Stomach (tissue), 19 donors: ENCODE measurements at places on chromosomes 5 and 9. TPM values are rescaled to one million over a fixed set of nuclear protein-coding genes. Genes with fewer than 3 reads are reported as not detected.

DNA sequence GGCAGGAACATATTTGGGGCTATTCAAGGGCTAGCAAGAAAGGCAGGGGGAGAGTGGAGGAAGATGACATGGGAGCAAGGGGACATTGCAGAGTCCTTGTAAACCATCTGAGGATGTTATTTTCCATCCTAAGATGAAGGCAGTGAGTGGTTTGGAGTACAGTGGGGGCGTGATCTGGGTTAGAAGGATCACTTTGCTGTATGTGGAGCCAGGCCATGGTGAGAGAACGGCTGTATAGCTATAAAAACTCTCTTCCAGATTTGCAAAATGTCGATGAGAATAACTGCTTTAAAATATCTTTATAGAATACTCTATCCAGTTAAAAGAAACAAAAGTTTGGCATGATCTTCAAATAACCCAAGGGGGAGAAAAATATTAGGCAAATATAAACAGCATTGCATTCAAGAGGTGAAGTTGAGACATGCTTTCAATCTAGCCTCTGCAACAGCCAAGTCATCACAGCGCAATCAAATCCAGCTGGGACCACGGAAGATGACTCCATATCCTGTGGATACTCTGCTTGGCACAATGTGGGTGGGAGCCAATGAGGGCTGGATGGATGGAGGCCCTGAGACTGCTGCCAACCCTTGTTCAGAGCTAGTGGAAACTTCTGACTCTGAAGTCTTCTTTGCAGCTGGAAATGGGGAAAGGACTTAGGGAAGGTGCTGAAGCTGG, 111.5 kb upstream of the BASP1 start:
- no peak for DNase-seq

- DNase-seq = no peak
Measured at GRCh38 chr9:89444925-89445765, 52.8 kb downstream of the SEMA4D start.

GRCh38 chr5:58275516-58275915, 184.4 kb downstream of the PLK2 start:
- DNase-seq = no peak

GRCh38 chr5:82641331-82642003, 363.3 kb upstream of the RPS23 start:
- DNase-seq = peak; percentile 94

GRCh38 chr9:87567001-87567400, 69.3 kb downstream of the DAPK1 start:
- peak; percentile 63 for DNase-seq

GRCh38 chr5:148842161-148842560, 15.8 kb downstream of the ADRB2 start:
- DNase-seq = no peak

GRCh38 chr9:137406876-137407589, 15.9 kb downstream of the EXD3 start:
- DNase-seq = peak; percentile 94

DNA sequence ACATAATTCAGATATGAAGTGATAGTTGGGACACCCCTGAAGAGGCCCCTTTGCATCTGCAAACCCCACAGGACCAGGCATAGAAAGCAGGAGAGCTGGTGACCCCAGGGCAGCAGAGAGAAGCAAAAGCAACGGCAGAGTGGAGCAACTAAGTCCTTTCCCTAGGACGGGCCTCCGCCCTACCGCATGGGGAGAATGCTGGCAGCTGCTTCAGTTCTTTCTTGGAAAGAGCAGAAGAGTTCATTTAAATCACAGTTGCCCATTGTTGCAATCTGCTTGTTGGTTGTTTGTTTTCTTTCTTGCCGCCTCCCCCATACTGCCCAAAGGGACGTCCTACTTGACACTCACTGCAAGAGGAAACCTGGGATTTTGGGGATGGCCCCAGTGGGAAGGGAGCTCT, 126.2 kb downstream of the ADAMTS16 start:
- no peak for DNase-seq

DNA sequence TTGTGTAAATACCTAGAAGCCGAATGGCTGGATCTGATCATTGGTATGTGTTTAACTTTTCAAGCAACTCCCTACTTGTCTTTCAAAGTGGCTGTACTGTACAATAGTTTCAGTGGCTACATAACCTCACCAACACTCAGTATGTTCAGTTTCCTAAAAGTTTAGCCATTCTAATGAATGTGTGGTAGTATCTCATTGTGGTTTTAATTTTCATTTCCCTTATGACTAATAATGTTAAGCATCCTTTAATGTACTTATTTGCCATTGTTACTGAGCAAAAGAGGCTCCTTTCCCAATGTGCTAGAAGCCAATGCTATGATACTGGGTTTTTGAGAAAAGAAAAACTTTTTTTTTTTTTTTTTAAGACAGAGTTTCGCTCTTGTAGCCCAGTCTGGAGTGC, 27.8 kb upstream of the ALDOB start:
- DNase-seq = no peak

- no peak for DNase-seq
Measured at GRCh38 chr5:73232266-73233041, 59.5 kb downstream of the TMEM174 start.

- DNase-seq = peak; percentile 61
Measured at GRCh38 chr5:149834246-149834855, 104.2 kb downstream of the PPARGC1B start.

- no peak for DNase-seq
Measured at GRCh38 chr9:69582018-69582417, 90.2 kb downstream of the APBA1 start.

- no peak for DNase-seq
Measured at GRCh38 chr5:3354606-3355005, 241.0 kb upstream of the IRX1 start.

- DNase-seq = no peak
Measured at GRCh38 chr5:146068977-146069779, 36.2 kb downstream of the PLAC8L1 start.

DNA sequence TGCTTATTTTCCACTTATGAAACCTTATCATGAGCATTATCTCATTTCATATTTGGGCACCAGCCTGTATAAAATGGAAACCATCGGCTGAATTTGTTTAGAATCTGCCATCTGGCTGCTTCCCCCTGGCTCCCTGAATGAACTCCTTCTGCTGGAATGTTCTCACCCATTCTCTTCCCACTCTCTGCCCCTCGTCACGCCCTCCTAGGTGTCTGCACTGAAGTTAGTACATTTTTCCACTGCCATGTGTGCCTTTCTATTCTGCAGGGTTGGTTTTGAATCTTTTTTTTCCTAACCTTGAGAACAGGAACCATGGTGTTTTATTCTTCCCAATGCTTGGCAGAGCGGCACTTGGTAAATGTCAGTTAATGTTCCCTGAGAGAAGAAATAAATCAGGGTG, 359.7 kb downstream of the MLLT3 start:
- DNase-seq = no peak

GRCh38 chr9:105359892-105360291, 87.9 kb upstream of the FSD1L start:
- no peak for DNase-seq

DNA sequence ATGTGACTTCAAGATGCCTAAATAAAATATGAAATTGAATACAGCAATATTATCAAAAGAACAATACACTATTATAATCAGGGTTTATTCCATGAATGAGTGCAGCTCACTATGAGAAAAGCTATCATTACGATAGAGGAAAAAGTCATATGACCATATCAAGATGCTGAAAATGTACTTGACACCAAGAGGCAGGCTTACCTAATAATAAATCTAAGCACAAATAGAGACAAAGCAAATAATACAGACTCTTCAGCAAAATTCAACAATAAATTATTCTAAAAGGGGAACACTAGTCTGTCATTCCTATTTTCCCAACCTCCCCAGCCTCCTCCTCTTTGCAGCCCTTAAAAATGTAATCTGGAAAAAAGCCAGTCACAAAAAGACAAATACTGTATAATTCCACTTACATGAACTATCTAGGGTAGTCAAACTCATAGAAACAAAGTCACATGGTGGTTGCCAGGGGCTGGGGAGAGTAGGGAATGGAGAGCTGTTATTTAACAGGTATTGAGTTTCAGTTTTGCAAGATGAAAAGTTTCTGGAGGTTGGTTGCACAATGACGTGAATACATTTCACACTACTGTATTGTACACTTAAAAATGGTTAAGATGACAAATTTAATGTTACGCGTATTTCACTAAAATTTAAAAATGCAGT, 148.4 kb downstream of the NFIB start:
- no peak for DNase-seq

DNA sequence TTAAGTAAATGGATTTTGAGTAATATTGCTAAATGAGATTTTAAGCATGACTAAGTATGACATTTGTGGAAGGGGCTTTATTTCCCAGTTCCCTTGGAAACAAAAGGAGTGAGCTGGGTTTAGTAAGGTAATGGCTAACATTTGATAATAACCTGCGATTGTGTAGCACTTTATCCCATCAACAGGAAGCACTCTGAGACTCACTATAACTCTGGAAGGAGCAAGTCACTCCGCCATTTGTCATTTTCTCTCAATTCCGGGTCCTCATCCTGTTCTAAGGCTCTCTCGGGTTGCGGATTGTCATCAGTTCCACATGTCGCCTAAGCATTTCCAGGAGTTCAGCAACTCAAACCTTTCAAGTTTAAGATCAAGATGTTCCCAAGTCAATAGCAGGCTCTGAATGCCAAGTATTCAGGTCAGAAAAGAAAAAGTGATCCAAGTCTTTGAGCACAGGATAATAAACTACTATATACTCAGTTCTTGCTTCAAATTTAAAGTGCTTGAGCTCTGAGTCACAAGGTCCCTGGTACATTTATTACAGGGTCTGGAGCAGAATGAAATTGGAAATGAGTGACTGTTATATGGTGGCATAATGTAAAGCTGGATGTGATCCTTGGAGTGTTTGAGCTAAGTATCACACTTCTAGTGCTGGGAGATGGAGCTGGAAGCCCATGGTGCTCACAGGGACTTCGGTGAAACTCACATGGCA, 39.3 kb downstream of the CAPSL start:
- no peak for DNase-seq

GRCh38 chr9:2116073-2116472, 100.9 kb downstream of the SMARCA2 start:
- no peak for DNase-seq

GRCh38 chr5:91420879-91421278, 37.8 kb upstream of the ARRDC3 start:
- no peak for DNase-seq

- no peak for DNase-seq
Measured at GRCh38 chr5:175115831-175116230, 328.2 kb downstream of the DRD1 start.

DNA sequence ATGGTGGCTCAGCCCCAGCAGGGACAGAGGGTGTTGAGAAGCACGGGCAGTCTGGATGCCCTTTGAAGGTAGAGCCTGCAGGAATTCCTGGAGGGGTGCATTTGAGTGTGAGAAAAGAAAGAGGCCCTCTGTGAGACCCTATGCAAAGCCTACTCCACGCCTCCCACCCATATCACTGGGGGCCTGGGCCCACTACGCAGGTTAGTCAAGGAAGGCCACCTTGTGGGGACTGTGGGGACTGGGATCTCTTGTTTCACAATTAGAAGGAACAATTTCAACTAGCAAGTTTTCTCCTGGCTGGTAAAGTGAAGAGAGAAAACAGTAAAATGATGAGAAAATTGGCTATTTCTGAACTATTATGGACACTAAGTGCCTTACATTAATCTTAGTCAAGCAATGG, 486.2 kb upstream of the DAP start:
- no peak for DNase-seq

GRCh38 chr9:108416324-108416723, 439.5 kb downstream of the ACTL7B start:
- DNase-seq = no peak

GRCh38 chr9:115891929-115892328, 261.7 kb upstream of the PAPPA start:
- DNase-seq = no peak

DNA sequence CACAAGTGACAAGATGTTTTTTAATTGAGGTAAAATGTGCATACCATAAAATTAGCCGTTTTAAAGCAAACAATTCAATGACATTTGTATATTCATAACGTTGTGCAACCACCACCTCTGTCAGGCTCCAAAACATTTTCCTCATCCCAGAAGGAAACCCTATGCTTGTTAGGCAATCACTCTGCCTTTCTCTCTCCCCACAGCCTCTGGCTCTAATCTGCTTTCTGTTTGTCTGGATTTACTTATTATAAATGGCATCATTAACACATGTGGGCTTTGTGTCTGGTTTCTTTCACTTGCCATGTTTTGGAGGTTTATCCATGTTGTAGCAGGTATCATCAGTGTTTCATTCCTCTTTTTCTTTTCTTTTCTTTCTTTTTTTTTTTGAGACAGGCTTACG, 1.4 kb upstream of the N4BP3 start:
- no peak for DNase-seq

DNA sequence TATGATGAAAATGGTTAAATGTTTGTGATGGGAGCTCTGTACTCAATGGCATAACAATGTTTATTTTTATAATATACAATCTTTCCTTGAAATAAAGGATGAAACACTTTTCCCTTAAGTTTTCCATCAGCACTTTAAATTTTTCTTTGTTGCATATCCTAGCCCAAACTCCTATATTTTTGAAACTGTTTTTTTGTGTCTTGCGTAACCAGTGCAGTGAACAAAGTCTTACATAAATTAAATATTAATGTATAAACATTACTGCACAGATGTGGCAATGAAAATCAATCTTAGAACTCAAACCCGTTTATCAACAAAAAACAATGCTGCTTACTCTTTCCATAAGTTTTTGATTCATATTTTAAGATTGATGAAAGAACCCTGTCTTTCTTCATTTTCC, 34.1 kb upstream of the IL31RA start:
- DNase-seq = no peak

GRCh38 chr5:39214912-39215709, 4.3 kb downstream of the FYB1 start:
- no peak for DNase-seq

GRCh38 chr5:129601576-129601975, 141.5 kb downstream of the ADAMTS19 start:
- DNase-seq = no peak

- peak; percentile 48 for DNase-seq
Measured at GRCh38 chr9:108156270-108156998, 666.9 kb upstream of the KLF4 start.

- DNase-seq = no peak
Measured at GRCh38 chr5:14507156-14507941, 74.2 kb upstream of the OTULINL start.

- no peak for DNase-seq
Measured at GRCh38 chr5:141349917-141350619, at the start of gene PCDHGB1. Gene PCDHGB1, plus strand, starts transcription at chr5:141350099. Its CDS starts 162 bp downstream, at chr5:141350261.

Gene GLRA1
- total RNA-seq = not detected

Gene SMIM27
- not detected for total RNA-seq

Gene ENC1
- 9.9 TPM for total RNA-seq

Gene SPINK4
- not detected for total RNA-seq

Gene SAPCD2
- 2.9 TPM for total RNA-seq

Gene TSSK1B
- not detected for total RNA-seq

Gene THBS4
- total RNA-seq = 6.7 TPM

Gene INSYN2B
- total RNA-seq = not detected

Gene RETREG1
- total RNA-seq = 21.1 TPM

Gene FAM78A
- 3.1 TPM for total RNA-seq

Gene MACIR
- 1.2 TPM for total RNA-seq

Gene SARDH
- total RNA-seq = 2.9 TPM

Gene SEMA6A
- 28.4 TPM for total RNA-seq

Gene PLAC8L1
- total RNA-seq = not detected

Gene C9orf50
- total RNA-seq = not detected

Gene DMRT3
- total RNA-seq = not detected

Gene FRRS1L
- total RNA-seq = 4.6 TPM

Gene PRUNE2
- 206 TPM for total RNA-seq

Gene LRRC19
- 3.7 TPM for total RNA-seq

Gene BARHL1
- not detected for total RNA-seq
